Glomerular endothelial cell (primary cell): ENCODE measurements at places on chromosomes 1 and 21.
A peak's percentile ranks its signal among the peaks of the same experiment; 100 is the strongest.

DNA sequence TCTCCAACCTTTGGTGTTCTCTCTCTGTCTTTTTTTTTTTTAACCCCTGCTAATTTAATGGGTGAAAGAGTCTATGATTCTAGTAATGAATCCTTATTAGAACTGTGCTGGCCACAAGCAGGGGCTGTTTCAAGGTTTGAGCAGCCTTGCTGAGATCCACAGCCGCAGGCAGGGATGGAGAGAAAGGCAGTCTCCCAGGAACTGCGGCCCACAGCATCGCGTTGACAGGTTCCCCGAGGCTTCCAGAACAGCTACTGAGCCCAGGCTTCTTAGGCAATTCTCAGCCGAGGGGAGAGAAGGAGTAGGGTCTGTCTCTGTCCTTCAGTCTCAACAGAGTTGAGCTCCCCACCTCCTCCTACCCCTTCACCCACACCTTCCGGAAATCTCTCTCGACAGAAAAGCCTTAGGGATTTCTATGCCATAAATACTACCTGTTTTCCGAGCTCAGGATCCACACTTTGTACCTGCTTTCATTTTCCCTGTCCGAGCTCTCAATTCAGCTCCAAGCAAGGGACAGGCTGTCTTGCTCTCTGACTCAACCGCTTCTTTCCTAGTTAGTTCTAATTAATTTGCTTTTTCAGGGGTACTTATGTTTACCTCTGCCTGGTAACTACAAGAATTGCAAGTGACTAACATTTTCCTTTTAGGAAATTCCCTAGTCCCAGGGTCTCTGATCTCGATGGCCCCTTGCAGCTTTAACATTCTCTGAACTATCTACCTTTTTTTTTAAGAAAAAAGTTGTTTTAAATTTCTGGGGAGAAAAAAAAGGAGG lies 6.7 kb upstream of the CASZ1 start:
- DNase-seq: no peak

GRCh38 chr1:49841767-49842166 lies 182.0 kb downstream of the AGBL4 start:
- DNase-seq: no peak

DNA sequence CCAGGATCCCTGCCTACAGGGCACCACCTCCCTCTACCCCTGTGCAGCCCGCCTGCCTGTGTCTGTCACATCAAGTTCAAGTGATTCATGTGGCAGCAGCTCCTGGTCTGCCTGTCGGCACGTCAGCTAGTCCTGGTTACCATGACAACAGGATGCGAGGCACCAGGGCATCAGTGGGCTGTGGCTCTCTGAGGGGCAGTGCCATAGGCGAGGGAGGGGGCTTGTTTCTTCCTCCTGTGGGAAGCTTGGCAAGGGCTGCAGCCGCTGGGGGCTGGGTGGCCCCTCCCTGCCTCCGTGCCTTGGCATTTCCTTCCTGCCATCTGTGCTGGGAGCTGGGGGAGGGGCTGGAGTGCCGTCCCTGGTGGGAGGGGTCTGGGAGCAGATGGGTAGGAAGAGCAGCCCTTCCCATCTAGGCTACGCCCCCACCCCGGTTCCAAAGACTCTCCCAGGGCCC lies 43.1 kb downstream of the FOXO6 start:
- DNase-seq: no peak

DNA sequence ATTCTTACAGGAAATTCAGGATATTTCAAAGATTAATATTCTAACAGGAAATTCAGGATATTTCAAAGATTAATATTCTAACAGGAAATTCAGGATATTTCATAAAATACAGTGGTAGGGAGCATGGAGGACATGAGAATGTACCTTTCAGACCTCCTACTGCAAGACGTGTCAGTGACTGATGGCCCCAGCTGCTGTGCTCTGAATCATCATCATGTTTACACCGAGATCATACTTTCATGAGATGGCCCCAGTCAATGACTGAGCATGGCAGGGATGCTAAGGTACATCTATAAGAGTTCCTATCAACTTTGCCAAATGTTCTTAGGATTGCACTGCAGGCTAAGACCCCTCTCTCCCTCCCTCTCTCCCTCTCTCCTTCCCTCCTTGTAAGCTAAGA lies 69.0 kb downstream of the HFM1 start:
- no peak for DNase-seq

DNA sequence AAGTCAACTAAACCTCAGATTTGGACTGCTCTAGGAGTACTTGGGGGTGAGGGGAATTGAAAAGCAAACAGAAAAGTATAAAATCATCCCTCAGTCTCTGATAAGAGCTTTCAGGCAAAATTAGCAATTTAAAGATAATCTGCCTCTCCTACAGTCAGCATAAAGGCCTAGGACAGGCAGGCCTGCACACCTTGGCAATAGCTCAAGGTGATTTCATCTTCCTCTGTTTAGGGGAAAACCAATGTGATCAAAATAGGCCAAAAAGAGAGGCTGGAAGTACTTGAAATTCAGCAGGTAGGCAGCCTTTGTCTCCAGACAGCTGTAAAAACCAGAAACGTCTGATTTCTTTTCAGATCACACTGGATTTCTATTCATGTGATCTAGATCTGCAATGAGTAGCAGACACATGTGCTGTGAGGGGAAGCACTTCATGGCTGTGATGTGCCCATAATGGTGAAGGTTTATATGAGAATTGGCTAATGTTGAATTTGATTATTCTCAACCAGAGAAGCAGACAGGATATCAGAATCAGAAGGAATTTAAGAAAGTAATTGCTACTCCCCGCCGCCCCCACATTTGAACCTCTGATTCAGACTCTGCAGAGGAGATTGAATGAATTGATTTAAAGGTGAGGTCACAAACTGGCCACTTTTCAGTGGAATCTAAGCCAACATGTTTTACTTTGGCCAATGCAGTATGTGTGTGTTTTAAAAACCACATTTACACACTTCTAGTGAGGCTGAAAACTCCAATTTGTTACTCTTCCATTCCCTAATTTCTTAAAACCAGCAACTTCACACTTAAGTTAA lies 45.8 kb upstream of the DNASE2B start:
- no peak for DNase-seq

DNA sequence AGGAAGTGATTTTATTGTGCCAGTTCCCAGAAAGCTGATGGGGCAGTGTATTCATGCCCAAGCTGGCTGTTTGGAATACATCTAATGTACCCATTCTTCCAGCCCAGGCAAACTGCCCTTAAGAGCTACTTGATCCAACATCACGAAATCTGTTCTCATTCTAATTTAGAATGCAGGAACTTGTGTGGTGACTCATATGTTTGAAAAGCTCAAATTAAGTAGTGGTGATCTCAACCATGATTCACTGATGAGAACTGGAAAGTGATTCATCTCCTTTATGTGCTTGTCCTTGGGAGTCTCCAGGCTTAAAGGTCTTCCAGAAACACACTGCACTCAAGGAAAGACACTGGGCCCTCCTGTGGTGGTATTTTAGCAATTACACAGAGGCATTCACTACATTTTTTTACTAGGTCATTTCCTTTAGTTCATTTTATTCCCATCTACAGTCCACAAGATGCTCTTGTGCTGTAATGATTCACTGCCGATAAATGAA lies 65.4 kb downstream of the RPE65 start:
- DNase-seq: peak; percentile 98

DNA sequence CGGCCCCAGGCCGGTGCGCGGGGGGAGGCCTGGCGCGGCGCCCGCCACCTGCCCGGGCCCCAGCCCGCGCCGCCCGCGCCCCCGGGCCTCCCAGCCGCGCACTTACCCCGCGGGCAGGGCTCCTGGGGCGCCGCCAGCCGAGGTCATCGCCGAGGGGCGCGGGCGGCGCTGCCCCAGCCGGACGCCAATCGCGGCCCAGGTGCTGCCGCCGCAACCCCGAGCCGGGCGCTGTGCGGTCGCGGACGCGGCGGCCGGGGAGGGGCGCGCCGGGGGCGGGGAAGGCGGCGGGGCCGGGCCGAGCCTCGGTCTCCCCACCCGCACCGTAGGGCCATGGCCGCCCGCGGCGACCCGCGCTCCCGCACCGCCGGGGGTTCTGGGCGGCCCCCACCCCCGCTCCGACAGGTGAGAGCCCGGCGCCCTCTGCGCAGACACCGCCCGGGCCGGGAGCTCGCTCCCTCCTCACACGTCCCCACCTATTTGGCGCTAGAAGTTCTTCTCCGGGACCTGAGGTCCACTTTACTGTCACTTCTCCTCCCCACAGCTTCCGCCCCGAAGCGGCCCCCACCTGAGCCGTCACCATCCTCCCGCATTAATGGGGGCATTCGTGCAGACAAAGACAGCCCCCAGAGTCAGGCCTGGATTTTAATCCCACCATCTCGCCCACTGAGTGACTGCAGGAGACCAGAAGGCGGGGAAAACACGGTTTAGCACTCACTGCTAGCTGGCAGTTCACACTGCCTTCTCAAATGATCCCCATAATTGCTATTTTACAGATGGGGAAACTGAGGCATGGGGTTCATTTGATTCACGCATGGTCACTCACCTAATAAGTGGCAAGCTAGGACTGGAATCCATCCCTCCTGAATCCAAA lies at the start of gene TTC39A:
TSS of gene TTC39A (minus strand) at position 232 of the 871 bp plus-strand sequence. CDS start at position 147, 85 bp downstream.
- no peak for DNase-seq

- DNase-seq: no peak
Observed at GRCh38 chr1:157106813-157107189, 7.2 kb upstream of the ETV3L start.

DNA sequence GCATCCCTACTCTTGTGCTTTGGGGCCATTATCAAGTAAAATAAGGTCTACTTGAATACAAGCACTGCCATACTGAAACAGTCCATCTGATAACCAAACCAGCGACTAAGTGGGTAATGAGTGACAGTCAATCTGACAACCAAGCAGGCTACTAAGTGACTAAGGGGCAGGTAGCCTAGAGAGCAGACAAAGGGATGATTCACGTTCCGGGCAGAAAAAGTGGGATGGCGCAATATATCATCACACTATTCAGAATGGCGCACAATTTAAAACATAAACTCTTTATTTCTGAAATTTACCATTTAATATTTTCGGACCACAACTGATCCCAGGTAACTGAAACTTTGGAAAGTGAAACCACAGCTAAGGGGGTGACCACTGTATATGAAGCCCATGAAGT lies 17.7 kb downstream of the NGF start:
- no peak for DNase-seq

GRCh38 chr1:30386156-30386926 lies 337.0 kb downstream of the MATN1 start:
- DNase-seq: no peak

DNA sequence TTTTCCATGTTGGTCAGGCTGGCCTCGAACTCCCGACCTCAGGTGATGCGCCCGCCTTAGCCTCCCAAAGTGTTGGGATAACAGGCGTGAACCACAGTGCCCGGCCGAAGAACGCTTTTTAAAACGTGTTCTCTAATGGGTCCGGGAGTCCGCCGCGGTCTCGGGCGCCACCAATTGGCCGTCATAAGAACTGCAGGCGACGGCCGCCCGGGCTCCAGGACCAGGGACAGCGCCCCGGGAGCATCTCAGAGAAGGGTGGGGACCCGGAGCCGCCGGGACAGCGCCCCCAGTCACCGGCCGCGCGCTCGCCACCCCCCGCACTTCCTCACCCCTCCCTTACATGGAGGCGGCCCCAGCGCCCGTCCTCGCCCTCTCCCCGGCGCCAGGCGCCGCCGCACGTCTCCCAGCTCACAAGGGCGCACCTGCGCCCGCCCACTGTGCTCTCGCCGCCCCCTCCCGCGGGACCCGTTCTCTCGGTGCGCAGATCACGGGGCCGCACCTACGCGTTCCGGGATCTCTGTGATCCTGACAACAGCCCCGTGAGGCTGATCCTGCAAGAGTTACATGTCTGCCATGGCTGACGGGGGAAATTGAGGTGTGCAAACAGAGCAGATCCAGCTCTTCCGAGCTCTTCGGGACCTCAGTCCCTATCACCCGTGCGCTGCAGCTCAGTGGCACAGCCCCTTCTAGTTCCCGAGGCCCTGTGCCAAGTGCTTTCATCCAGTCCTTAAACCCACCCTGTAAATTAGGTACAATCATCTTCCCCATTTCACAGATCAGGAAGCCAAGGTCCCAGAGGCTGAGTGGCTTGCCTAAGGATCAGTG lies 9.8 kb downstream of the RAP1GAP start:
- DNase-seq: no peak

GRCh38 chr1:28412731-28413130 lies 43.2 kb downstream of the PHACTR4 start:
- DNase-seq: no peak

GRCh38 chr1:168092566-168093355 lies 44.0 kb downstream of the GPR161 start:
- DNase-seq: no peak

GRCh38 chr1:41435570-41436178 lies 48.8 kb downstream of the EDN2 start:
- DNase-seq: no peak

DNA sequence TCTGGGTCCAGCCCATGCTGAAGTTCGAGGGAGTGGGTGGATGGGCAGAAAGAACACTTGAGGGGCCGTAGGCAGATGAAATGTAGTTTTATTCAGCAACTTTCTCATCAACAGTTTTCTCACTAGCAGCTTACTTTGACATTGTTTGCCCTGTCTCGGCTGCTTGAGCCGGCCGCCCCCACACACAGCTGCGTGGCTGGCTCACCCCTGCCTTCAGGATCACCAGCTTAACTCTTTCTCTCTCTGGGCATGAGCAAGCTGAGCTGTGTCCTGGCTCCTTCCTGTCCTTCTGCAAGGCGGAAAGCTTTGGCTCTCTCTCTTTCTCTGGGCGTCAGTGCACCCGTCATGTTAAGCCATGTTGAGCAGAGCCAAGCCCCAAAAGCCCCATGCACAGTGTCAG lies 104.4 kb upstream of the GNG12 start:
- DNase-seq: no peak

DNA sequence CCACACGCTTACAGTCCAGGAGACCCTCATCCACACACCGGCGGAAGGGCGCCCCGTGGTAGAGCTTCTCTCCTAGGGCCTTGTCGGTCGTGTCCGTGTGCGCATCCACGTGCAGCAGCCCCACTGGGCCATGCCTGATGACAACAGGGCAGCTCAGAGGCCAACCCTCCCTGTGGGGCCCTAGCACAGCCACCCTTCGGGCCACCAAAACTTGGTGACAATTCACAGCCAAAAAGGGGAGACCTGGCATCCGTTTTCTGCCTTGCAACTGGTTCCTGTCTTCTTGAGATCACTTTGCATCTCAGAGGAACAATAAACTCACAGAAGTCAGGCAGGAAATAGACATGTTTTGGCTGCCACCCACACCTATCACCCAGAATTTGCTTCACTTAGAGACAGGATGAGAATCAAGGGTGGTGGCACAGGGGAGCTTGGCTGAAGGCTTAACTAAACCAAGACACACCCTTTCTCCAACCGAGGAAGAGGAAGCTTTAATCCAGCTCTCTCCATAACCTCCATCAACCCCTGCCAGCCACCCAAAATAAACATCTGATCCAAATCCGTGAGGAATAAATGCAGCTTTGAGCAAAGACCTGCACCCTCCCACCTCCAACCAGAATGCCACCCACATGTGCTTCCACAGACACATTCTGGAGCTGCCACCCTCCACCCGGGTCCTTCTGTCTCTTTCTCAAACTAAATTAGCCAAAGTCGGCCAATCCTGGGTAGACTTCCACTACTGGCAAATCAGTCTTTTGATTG lies 5.7 kb downstream of the AGMAT start:
- no peak for DNase-seq
